ENCODE measurements at places on chromosomes 2 and 18.

GRCh38 chr2:114219456-114219855 lies 223.0 kb upstream of the DPP10 start:
- DNase-seq, result no peak

DNA sequence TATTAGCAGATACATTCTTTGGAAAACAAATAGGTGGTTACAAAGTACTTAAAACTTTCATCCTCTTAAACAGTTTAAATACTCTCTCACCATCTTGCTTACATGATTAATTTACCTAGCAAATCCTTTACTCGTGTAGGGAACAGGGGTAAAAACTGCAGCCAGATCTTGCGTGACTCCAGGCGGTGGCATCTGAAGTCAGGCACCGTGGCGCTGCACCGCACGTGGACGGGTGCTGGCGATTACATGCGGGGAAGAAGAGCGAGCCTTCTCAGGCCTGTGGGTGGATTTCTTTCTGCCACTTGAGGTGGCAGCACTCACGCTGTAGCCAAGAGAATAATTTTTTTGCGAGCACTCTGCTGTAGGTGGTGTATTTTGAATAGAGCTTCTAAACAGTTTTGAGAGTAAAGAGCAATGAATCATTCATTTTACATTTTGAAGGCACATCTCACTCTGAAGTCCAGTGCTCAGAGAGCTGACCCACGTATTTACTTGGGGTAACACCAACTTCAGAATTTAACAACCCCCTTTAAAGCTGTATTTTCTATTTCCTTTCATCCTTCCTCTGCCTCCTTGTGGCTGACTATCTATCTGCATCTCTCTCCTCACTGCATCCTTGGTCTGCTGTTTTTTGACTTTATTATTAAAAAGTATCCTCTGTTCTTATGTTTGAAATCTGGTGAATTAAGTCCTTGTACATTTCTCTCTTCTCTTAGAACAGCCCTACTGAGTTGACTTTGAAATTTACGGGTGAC lies 68.9 kb downstream of the EPAS1 start:
- peak; percentile 42 for DNase-seq

DNA sequence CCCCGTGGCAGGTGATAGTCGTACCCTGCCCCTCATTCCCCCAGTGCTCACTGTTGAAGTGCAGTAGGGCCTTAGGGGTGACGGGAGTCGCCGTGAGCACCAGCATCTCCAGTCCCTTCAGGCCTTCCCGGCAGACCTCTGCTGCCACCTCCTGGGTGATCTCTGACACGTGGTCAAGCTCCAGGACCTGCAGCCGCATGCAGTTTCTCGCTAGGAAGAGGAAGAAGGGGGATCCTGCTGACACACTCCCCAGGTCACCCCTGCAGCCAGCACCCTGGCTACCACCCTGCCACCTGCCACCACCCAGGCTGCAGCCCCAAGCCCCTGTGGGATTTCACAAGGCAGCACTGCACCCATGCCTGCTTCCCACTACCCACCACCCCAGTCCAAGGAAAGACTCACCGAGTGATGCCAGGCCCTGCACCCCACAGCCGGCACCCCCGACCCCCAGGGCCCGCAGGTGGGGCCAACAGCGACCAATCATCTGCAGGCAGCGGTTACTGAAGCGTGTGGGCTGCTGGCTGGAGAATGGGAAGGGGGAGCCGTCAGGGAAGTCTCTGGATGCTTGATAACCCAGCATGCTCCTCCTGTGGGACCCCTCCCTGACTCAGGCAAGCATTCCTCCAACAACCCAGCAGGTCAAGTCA lies 23.8 kb downstream of the FBXO41 start:
- peak; percentile 89 for DNase-seq

DNA sequence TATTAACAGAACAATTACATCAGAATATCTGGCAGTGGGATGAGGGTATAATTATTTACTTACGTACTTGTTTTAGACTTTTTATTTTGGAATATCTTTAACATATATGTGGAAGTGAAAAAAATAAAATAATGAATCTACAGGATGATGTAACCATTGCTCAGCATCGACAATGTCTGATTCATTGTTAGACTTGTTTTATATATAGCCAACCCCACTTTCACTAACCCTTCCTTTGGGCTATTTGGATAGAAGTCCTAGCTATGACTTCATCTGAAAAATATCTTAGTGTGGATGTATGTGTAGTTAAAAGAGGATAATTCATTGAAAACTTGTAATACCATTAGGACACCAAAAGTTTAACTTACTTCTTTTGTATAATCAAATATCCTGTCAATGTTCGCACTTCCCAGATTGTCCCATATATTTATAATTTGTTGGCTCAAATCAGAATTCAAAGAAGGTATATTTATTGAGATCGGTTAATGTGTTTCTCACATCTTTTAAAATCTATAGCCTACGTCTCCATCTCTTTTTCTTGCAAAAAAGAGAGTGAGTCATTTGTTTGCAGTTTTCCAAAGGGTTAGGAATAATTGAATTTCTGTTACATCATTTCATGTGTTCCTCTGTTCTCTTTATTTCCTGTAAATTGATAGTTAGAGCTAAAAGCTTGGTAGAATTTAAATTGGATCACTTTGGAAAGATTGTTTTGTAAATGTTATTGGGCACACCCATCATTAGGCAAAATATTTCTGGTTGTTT lies 506.1 kb upstream of the FAM98A start:
- DNase-seq, result peak; percentile 41

DNA sequence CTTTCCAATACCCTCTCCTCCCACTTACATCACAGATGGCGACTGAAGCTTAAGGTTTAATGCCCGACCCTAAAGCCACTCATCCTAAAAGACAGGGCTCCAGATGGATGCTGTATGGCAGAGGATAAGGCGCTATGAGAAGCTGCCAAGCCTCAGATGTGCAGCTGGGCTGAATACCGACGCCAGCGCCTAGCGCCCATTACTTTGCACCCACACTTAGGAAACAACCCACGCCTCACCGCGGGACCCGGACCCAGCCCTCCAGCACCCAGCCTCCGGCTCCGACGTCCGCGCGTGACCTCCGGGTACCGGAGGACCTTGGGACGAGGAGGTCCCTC lies 335 bp downstream of the TRAK2 start:
- peak; percentile 60 for DNase-seq

DNA sequence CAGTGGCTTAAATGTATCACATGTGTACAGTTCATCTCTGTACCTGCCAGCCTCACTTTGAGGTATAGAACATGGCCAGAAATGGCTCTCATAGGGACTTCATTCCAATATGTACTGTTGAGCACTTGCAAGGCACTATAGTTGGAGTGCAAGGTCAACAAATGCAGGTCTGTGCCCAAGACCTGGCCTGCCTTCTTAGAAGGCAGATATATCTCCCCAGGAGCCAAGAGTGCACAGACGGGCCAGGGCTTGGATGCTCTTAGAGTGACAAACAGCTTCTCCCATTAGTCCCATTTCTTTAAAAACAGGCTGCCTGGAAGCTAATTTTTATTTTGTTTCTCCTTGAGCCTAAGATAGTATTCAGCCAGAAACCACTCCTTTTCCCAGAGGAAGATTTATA lies 7.3 kb downstream of the TEX261 start:
- no peak for DNase-seq

DNA sequence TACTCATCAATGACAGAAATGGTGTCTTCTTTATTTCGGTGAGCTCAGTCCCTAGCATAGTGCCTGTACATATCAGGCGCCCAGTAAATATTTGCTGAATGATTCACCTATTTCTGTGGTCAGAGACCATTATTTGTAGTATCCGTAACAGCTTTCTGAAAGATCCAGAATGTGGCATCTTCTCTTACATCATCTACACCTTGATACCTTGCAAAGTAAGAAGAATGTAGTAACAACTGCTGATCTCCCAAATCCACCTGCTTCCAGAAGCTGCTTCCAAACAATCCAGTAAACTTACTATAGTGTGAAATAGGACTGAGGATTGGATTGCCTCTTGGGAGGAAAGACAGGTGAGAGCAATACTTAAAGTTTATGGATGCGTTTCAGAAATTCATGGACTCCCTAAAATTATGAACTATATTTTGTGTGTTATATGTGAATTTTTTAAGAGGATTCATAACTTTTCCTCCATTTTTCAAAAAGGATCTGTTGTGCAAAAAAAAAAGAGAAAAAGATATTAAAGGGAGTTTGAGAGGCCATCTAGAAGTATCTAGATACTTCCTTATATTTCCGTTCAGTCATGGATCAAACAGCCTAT lies 945 bp upstream of the ASXL2 start:
- DNase-seq, result no peak

GRCh38 chr2:205462681-205463345 lies 219.5 kb upstream of the NRP2 start:
- no peak for DNase-seq

GRCh38 chr2:171042253-171042969 lies 113.4 kb downstream of the GORASP2 start:
- no peak for DNase-seq

GRCh38 chr2:224101820-224102630 lies 62.9 kb upstream of the SERPINE2 start:
- peak; percentile 86 for DNase-seq

GRCh38 chr2:60567919-60568768 lies 14.7 kb upstream of the BCL11A start:
- DNase-seq, result no peak

GRCh38 chr2:134682726-134683125 lies 36.1 kb downstream of the TMEM163 start:
- DNase-seq, result no peak

GRCh38 chr18:44671914-44672313 lies 8.8 kb upstream of the SETBP1 start:
- DNase-seq, result no peak

- peak; percentile 92 for DNase-seq
These were observed 80.0 kb downstream of the GFPT1 start for GRCh38 chr2:69306822-69307578.

GRCh38 chr2:144136297-144137010 lies 383.5 kb downstream of the ZEB2 start:
- DNase-seq, result no peak

- DNase-seq, result no peak
These were observed 193.0 kb upstream of the REG3G start for GRCh38 chr2:78832481-78832880.

DNA sequence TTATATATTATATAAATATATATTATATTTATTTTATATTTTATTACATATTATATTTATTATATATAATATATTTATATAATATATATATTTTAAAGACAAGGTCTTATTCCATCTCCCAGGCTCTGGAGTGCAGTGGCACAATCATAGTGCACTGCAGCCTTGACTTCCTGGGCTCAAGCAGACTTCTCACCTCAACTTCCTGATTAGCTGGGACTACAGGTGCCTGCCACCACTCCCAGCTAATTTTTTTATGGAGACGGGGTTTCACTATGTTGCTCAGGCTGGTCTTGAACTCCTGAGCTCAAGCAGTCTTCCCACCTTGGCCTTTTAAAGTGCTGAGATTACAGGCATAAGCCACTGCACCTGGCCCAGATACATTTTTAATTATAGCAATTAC lies 110.0 kb downstream of the PHLPP1 start:
- DNase-seq, result no peak

Measured in GM03348 (cell line).